ENCODE measurements at places on chromosomes 3 and 15.

- DNase-seq = no peak
Observed at GRCh38 chr3:97979610-97980009, 7.4 kb upstream of the RIOX2 start.

DNA sequence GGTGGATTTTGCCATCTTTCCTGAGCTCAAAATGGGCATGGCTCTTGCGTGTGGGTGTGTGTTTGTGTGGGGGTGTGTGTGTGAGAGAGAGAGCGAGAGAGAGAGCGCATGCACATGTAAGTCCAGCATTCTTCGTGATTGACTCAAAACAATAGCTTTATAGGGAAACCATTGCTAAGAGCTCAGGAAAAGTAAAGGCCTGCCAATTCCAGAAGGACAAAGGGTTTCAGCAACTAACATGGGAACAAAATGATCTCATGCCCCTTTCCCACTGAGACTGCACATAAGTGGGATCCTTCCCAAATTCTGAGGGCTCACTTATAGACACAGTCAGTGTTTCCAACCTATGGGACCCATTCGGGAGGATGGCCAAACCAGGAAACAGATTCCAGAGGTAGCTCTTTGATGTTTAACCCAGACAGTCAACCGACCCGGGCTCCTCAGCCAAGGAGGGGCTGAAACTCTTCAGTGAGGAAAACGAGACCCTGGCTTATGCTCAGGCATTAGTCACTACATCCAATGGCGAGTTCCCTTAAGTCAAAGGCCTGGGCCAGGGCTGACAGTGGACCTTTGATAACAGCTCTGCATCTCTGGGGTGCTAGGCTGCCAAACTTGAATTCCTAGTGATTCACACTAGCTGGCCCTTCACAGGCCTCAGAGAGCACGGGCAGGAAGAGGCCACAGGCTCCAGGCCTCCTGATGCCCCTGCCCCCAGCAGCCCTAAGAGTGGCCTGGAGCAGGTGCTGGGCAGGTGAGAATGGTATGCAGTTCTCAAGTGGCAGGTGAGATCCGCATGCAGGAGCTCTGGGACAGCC is 305.0 kb upstream of the C2CD4B start:
- DNase-seq = no peak

DNA sequence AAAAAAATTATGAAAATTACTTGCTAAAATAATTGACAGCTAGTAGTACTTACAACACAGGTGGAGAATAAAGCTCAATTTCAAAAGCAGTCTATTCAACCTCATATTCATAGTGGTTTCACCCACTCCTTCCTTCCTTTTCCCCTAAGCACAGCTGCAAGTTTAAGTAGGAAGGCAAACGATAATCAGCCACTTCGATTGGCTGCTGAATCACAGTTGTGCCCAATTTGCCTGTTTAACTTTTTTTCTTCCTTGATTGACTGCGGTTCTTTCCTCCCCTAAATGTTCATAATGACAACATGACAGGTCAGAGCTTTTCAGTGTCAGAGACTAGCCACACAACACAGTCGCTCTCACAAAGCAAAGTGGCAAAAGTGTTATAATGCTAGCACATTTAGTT is 468.0 kb upstream of the GBE1 start:
- no peak for DNase-seq

DNA sequence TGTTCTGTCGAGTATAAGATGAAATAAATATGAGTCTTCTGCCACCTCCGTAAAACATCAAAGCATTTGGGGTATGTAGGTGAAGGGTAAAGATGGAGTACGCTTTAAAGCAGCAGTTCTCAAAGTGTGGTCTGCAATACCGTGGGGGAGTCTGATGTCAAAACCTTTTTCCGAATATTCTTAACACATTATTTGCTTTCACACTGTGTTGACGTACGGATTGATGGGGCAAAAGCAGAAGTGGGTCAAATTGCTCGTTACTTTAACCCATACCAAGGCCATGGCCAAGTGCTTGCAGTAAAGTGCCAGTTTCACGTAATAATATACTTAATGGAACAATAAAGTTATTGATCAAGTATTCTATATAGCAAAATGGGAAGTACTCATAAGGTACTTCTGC is 36.3 kb downstream of the PAK2 start:
- no peak for DNase-seq

DNA sequence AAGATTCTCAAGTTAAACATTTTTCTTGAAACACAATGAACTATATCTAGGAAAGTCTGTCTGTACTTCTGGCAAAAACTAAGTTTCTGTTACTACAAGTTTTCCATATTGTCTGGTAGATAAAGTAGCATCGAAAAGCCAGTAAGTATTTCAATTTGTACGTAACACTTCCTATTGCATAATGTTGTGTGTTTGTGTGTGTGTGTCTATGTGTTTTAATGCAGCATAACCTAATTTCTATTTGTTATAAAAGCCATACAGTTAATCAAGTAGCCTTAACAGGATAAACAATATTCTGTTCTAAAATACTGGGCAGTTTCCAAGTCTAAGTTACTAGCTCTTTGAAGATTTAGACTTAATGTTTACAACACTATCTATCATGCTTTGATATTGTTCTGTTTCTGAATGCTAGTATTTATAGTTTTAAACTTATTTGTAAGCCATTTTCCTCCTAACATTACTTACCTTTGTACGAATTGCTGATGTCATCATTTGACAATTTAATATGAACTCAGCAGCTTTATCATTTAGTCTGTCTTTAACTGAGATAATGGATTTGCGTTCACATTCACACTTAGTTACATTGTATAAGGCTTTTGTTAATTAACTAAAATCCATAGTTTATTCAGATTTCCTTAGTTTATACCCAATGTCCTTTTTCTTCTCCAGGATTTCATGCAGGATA is 163.9 kb downstream of the CBLB start:
- DNase-seq = no peak

- DNase-seq = no peak
Observed at GRCh38 chr15:29765234-29765841, 56.9 kb downstream of the TJP1 start.

DNA sequence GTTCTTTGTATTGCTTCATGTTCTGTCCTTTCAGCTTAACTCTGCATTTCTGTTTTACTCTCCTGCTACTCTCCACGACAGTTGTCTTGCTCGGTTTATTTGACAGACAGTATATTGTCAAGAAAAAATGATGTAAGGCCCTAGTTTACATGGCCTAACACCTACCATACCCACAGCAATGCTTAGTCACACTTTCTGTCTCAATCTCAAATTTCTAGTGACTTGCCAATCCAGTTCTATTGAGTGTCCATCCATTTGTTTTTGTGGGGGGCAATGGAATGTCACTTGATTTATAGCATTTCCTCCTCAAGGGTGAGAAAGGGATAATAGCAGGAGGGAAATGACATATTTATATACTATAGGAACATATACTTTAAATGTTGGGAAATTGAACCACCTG is 676.2 kb downstream of the NAALADL2 start:
- DNase-seq = no peak

- DNase-seq = no peak
Observed at GRCh38 chr3:126056681-126057500, 27.0 kb downstream of the SLC41A3 start.

DNA sequence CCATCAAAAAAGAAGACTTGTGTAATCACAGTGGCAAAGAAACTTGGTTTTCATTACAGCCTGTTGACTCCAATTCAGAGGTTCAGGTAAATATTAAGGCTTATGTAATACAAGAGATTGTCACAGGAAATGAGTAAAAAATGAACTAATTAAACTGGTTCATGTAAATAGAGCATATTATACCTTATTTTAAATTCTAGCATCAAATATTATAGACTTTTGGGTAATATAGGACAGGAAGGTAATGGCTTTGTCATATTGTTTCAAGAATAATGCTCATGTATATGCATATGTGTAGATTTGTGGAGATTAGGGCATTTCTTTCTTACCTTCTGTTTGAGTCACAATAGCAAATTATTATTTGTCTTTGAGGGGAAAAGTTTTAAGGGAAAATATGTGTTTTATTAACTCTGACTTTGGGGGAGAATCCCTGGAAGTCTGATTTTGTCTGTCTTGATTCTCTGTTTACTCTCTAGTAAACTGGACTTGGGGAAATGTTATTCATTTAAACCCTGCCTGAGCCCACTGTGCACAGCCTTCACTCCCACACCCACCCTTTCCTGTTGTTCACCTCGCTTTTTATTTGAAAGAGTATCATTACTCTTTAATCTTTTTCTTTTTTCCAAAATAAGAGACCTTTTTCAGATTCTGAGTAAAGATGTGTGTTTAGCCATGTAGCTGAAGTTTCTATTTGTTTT is 43.0 kb downstream of the RASA2 start:
- DNase-seq = no peak

DNA sequence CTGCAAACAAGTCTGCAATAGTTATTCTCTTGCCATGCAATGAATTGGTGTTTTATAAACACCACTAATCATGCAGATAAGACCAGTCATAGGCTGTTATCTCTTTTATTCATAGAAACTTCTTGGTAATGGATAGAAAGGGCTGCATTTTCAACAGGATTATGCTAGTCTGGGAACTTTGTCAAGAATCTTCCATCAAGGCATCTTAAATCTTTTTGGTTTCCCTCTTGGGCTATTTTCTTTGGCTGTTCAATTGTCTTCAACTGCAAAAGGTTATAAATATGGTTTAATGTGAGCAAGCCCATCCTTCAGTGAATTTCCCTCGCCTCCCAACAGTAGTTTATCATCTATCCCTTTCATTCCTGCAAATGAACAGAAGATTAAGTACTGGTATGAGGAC is 59.0 kb upstream of the MINAR1 start:
- no peak for DNase-seq

DNA sequence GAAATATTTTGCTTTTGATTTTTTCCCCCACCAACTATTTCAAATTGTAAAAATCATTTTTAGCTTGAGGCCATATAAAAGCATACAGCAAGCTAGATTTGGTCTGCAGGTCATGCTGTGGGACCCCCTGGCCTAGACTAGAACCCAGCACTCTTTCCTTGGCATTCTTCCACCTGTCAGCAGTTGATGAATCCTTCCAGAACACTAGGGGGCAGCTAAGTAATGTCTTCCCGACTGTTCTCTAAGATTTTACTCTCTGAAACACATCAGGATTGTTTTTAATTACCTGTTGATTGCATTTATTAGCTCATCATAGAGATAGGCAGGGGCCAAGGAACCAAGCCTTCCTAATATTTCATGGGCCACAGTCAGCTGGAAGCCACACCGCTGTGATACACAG is 174.5 kb downstream of the CACNA1D start:
- DNase-seq = no peak

DNA sequence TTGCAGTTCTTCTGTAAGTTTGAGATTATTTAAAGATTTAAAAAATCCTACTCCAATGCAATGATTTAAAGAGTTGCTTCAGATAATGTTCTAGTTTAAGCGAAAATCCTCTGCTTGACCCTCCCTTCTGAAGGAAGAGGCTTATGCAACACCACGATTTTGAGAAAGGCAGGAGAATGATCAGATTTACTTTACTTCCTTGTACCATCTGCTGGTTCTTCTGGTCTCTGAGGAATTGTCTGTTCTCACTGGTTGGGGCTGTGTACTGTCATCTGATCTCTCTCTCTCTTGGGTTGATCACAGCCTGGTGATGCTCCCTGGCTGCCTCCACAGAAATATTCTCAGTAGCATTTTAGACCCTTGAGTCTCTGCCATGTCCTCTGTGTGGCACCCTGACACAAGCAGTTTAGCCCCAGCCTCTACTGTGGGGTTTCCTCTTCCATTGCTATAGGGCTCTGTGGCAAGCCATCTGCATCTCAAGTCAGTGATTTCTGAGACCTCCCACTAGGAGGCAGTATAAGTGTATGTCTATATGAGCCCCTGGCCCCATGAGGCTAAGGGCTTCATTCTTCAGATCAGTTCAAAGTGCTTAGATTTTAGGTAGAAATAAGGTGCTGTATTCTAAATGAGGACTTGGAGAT is 50.8 kb upstream of the PLAAT1 start:
- peak; percentile 24 for DNase-seq

- DNase-seq = peak; percentile 1
Observed at GRCh38 chr15:51403072-51403878, 61.8 kb downstream of the GLDN start.

GRCh38 chr3:160841455-160841854 is 85.4 kb downstream of the PPM1L start:
- DNase-seq = no peak

GRCh38 chr3:104438706-104439105 is 928.0 kb upstream of the ALCAM start:
- no peak for DNase-seq

All from NCI-H146 (cell line).